ENCODE measurements at places on chromosomes 3 and 15. TPM values are rescaled to one million over a fixed set of nuclear protein-coding genes. Genes with fewer than 3 reads are reported as not detected.
A peak's percentile ranks its signal among the peaks of the same experiment; 100 is the strongest.

DNA sequence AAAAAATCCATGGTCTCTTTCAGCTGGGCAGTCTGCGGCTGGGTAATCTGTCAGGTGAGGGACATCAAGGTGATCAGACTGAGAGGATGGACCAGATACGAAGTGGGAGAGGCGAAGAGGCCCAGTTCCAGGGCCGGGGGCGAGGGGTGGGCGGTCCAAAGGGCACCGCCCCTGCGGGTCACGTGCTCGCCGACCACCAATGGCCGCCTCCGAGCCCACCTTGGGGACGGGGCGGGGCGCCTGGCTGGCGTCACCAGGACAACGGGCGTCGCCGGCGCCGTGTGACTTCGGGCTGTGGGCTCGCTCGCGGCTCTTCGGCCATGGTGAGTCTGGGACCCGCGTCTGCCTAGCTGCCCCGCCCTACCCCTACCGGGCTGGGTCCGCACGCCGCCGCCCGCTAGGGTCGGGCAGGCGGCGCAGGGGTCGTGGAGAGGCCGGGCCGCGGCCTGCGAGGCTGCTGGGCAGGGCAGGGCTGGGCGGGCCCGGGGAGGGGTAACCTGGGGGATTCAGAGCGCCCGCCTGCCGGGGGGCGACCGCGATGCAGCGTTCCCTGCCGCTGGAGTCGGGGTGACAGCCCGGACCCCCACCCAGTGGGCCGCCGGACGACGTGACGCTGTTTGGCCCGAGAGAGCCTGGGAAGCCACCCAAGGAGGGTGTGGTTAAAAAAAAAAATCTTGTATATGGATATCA lies at the start of gene FBXL2:
TSS of gene FBXL2 (plus strand) at position 250 of the 690 bp plus-strand sequence. CDS start at position 321, 71 bp downstream.
- no peaks in the 10 kb centered on the region for H3K36me3 ChIP-seq
- H3K4me1 ChIP-seq, result no peaks in the 10 kb centered on the region
- peaks cover 18% of the 10 kb centered on the region for H3K27me3 ChIP-seq
- H3K4me3 ChIP-seq, result peak within 1 kb of the TSS; percentile 40
- peak; percentile 15 for DNase-seq
- H3K27ac ChIP-seq, result no peak within 1 kb of the TSS

DNA sequence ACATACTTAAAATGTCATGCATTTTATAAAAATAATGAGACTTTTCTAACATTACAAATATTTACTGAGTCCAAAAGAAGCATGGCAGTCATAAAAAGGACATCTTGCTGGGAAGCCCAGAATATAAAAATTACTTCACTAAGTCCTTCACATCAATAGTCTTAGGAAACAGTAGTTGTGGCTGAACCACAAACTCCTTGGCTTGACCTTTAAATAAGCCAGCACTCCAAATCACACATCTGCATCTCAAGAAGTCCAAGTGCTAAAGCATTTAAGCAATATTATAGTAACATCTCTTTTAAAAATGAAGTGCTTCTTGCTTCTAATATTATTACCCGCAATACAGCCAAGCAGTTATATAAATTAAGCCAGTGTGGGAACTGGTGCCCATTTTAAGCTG lies 8.8 kb downstream of the CCNL1 start:
- H3K36me3 ChIP-seq, result peaks cover 21% of the 10 kb centered on the region
- no peak overlapping the region for H3K27ac ChIP-seq
- H3K4me3 ChIP-seq, result no peak overlapping the region
- no peak for DNase-seq
- H3K4me1 ChIP-seq, result peaks cover 10% of the 10 kb centered on the region
- no peaks in the 10 kb centered on the region for H3K27me3 ChIP-seq

The KBTBD12 gene
- total RNA-seq, result 0.42 TPM

GRCh38 chr15:91199511-91199910 lies 99.5 kb downstream of the SV2B start:
- H3K4me3 ChIP-seq, result no peak overlapping the region
- no peaks in the 10 kb centered on the region for H3K4me1 ChIP-seq
- no peak overlapping the region for H3K27ac ChIP-seq
- no peak for DNase-seq
- H3K27me3 ChIP-seq, result no peaks in the 10 kb centered on the region

The DGKG gene
- 1.6 TPM for total RNA-seq

- DNase-seq, result no peak
- H3K4me3 ChIP-seq, result no peak overlapping the region
- peaks cover 63% of the 10 kb centered on the region for H3K27me3 ChIP-seq
- no peak overlapping the region for H3K27ac ChIP-seq
- no peaks in the 10 kb centered on the region for H3K4me1 ChIP-seq
Observed at GRCh38 chr15:101490408-101490891, 943 bp upstream of the PCSK6 start.

- peaks cover 17% of the 10 kb centered on the region for H3K4me1 ChIP-seq
- DNase-seq, result no peak
- no peaks in the 10 kb centered on the region for H3K36me3 ChIP-seq
- H3K27me3 ChIP-seq, result no peaks in the 10 kb centered on the region
- H3K27ac ChIP-seq, result no peak overlapping the region
Observed at GRCh38 chr3:4994823-4995499, 15.7 kb downstream of the BHLHE40 start.

DNA sequence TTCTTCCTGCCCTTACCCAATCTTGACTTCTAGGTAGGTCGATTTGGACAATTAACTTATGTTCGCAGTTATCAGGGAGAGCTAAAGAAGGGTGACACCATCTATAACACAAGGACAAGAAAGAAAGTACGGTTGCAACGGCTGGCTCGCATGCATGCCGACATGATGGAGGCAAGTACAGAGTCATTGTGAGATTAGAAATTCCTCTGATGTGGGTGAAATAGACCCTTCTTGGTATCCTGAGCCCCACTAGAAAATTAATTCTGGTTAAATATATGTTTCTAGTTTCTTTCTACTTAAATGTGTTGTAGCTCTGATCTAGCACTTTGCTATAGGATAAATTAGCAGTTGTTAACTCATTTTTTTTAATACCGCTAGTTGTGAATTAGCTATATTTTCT lies 13.6 kb downstream of the LXN start:
- H3K27me3 ChIP-seq, result no peaks in the 10 kb centered on the region
- no peaks in the 10 kb centered on the region for H3K4me1 ChIP-seq
- peaks cover 6% of the 10 kb centered on the region for H3K36me3 ChIP-seq
- H3K27ac ChIP-seq, result no peak overlapping the region
- DNase-seq, result no peak

The NAALADL2 gene
- 4.9 TPM for total RNA-seq
